ENCODE measurements at places on chromosomes 6 and 20.

- DNase-seq, result no peak
Observed at GRCh38 chr20:53683506-53683905, 89.9 kb upstream of the ZNF217 start.

- no peak for DNase-seq
Observed at GRCh38 chr6:80922916-80923455, 816.5 kb downstream of the BCKDHB start.

DNA sequence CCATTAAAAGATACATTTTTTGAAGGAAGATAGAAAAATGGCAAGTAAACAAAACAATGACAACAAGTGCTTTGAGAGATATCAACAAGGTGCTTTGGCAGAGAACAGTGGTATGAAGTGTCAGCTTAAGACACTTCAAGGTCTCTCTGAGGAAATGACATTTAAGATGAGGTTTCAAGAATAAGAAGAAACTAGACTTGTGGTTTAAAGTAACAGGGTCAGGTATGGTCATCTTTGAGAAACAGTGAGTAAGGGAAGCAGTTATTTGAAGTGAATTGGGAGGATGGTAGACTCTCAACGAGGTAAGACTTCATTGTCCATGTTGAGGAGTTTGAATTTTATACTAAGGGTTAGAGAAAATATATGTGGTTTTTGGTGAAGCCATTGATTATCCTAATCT is 77.8 kb downstream of the SYCP2L start:
- DNase-seq, result no peak

GRCh38 chr6:141158740-141159139 is 974.0 kb upstream of the GJE1 start:
- no peak for DNase-seq

DNA sequence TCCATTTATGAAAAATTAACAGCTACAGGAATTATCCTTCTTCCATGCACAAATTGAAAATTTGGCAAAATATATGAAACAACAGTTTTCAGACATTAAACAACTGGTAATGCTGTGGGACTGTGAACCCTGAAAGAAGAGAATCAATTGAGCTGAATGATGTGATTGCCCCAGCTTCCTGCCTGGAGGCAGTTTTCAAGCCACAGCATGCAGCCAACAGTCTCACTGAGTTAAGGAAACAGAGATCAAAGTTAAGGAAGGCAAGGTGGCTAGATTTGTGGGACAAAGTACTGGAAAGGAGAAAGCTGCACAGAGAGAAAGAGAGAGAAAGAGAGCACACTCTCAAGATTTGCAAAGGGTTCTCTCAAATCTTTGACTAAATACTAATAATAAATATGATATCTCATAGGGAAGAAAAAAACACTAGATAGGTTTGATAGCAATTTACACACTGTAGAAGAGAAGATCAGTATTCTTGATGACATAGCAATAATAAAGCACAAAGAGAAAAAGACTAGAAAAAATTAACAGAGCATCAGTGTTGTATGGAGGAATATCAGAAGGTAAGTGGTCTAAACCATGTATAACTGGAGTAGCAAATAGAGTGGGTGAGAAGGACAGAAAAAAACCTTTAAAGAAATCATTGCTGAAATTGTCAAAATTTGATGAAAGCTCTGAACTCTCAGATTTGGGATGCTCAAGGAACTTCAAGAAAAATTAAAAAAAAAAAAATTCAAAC is 70.1 kb upstream of the CNKSR3 start:
- DNase-seq, result no peak

- DNase-seq, result no peak
Observed at GRCh38 chr6:125829433-125829832, 38.7 kb downstream of the NCOA7 start.

- no peak for DNase-seq
Observed at GRCh38 chr20:22389836-22390542, 194.4 kb downstream of the FOXA2 start.

DNA sequence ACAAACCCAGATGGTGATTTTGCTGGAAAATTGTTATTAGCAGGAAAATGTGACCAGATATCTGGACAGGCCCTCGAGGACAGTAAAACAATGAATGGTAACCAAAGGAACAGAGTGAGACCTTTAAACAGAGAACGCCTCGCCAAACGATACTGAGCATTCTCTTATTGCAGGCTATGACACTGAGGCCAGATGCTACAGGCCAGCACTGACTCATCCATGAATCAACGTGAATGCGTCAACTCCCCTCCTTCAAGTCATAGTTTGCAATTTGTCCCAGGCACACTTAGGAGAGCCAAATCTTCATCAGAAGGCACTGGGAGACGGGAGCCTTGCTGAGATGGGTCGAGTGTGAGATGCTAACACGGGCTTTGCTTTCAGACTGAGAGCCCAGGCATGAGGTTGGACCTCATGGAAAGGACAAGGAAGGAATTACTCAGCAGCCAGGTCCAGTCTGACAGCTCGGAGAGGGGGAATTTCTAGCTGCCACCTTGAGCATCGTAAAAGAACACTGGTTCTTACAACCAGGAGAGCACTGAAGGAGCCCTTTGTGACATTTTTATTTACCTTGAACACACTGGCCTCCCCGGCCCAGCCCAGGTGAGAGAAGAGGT is 60.7 kb downstream of the BMP7 start:
- no peak for DNase-seq

DNA sequence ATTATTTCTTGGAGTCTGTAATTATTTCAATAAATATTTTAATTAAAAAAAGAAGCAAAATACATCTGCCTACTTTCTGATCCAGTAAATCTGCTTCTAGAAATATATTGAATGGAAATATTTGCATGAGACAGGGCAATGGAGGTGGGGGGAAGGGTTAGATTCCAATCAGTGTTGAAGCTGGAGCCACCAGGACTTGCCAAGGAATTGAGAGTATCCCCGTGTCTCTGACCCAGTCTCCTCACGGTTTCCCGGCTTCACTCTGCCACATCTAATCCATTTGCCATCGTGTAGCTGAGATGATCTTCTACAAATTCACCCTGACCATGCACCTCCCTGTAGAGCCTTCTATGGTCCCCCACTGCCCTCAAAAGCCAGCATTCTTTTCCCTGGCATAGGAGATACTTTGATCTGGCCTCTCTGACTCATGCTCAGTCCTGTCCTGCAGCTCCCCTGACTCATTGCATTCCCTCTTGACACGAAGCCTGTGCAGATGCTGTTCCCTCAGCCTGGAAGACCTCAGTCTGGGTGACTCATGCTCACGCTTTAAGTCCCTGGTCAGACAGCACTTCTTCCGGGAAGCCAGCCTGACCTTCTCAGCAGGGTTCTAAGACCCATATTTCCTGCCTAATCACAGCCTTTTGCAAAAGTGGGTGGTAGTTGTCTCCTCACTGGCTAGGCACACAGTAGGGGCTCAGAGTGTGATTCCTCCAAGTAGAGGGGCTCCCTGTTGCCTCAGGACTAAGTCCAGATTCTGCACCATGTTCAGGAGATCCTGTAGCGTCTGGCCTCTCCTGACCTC is 23.0 kb upstream of the FKBP1A start:
- DNase-seq, result no peak

GRCh38 chr6:141451181-141451510 is 681.6 kb upstream of the GJE1 start:
- no peak for DNase-seq

DNA sequence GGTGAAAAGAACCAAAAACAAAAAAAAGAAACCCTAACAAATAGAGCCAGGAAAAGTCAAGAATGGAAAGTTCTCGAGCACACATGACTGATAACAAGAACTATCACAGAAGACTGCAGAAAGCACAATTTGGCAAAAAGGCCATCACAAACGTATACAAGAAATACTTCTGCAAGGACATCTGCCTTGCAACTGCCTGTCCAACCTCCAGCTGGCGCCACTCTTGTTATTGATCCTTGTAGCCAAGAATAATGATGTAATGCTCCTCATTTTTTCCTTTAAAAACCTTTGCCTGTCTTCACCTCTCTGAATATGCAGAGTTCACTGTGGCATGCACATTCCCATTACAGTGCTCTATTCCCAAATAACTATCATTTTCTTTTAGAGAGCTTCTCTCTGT is 87.9 kb upstream of the BMP5 start:
- DNase-seq, result no peak

DNA sequence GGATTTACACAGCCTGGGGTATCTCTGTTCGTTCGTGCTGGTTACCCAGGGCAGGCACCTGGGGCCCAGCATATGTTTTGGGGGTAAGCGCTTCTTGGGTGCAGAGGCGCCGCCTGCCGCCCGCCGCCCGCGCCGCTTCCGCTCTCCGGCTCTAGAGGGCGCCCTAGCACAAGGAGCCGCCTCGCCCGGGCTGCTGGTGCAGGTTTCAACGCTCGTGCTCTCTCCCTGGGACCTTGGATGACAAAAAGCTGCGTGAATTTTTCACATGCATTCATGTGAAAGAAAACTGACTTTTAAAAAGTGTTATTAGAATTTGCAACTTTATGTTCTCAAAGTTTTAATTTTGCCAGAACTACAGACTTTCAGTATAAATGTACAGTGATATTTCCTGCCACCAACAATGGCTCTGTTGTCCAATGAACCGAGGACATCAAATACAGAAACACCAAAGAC is 32.5 kb downstream of the PRR18 start:
- peak; percentile 60 for DNase-seq

- no peak for DNase-seq
Observed at GRCh38 chr20:62551407-62552323, 75.9 kb upstream of the GATA5 start.

- no peak for DNase-seq
Observed at GRCh38 chr6:40371621-40372020, 215.5 kb downstream of the LRFN2 start.

DNA sequence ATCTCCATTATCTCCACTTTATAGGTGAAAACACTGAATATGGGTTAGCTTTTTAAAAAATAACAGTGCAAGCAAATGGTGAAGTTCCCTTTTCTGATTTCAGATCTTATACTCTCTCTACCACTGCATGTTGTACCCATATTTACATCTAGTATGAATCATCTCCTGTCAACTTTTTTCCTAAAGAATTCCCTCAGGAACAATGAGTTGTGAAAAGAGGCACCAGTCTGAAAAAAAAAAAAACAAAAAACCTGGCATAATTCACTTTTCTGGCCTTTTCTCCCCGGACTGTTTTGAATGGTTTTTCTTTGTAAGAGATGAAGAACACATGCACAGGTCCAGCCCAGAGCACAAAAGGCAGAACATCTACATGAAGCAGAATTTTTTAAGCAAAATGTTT is 596.0 kb downstream of the COL12A1 start:
- DNase-seq, result no peak

- DNase-seq, result peak; percentile 32
Observed at GRCh38 chr6:107956586-107957307, 1.3 kb downstream of the SEC63 start.

- DNase-seq, result no peak
Observed at GRCh38 chr6:158029668-158030230, 48.1 kb downstream of the SYNJ2 start.

- DNase-seq, result no peak
Observed at GRCh38 chr20:21391972-21392352, 5.4 kb downstream of the NKX2-4 start.

DNA sequence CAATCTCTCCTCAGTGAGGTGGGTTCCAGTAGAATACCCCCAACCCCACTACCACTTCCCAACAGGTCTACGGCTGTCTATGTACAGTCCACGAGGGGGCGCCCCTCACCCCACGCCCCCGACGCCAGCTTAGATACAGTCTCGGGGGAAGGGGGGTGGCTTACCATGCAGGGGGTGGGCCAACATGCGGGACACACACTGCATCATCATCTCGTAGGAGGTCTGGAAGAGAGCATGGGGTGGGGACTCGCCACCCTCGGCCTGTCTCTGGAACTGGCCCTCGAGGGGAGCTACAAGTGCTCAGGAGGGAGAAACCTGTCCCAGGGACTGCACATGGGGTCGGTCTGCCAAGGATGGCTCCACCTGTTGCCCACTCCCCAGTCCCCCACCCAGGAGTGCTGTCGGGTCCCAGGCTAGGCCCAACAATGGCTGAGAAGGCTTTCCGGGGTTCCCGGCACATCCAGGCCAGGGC is 8.5 kb downstream of the MTCH1 start:
- DNase-seq, result peak; percentile 42

- DNase-seq, result no peak
Observed at GRCh38 chr20:53250456-53250855, 278.3 kb downstream of the TSHZ2 start.

DNA sequence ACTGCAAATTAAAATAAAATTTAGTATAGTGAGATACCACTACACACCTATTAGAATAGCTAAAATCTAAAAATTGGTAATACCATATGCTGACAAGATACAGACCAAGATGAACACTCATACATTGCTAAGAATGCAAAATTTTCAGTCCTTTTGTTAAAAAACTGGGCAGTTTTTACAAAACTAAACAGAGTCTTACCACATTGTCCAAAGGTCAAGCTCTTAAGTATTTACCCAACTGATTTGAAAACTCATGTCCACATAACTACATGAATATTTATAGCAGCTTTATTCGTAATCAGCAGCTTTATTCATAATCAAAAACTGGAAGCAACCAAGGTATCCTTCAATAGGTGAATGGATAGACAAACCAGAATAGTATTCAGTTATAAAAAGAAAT is 10.0 kb downstream of the POLR3F start:
- DNase-seq, result no peak

GRCh38 chr20:46631874-46632446 is 19.3 kb downstream of the SLC13A3 start:
- no peak for DNase-seq

DNA sequence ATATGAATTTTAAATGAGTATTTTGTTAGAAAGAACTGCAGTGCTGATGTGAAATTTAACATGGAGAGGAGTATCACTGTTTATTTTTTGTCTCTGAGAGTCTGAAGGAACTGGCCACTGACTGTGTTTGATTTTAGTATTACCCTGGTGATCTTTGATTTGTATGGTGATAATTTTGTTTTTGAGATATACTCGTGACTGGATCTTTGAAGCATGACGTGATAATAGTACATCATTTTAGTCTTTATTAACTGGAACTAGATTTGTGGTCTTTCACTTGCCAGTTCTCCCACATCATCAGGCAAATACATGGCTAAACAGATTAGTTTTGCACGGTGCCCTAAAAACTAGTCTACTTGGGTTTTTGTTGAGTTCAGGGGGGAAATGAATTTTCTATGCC is 55.5 kb downstream of the ARID1B start:
- no peak for DNase-seq

GRCh38 chr6:54846857-54847674 is 495 bp downstream of the FAM83B start:
- DNase-seq, result no peak

DNA sequence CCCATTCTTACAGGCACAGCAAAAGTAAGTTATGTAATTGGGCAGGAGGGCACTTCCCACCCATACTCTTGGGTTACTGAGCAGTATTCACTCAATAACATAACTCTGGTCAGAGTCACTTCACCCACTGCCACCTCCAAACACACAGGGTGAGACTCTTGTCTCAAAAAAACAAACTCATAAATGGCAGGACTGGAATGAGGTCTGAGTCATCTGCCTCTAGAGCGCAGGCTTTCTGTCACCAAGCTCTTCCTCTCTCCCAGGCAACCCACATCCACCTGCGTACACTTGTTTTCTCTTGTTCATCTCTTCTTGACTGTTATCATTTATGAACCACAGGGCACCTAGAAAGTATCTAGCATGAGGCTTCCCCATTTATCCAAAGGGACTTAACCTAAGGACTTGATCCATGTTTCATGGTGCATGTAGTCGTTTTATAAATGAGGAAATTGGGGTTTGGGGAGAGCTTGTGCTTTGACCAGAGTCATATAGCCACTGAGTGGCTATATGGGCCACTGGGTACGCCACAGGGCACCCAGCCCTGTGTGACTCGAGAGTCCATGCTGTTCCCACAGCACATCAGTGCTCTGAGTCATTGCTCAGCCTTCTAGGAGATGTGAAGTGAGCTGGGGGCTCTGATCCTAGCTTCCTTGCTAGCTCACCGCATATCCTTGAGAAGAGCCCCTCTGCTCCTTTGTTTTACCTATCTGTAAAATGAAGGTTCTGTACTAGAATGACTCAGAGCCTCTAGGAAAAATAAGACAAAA is 22.4 kb downstream of the C20orf173 start:
- DNase-seq, result no peak
